Activated CD8-positive, alpha-beta T cell treated with anti-CD3 and anti-CD28 coated beads, Interleukin-2, amount 10 ng/mL, durations not matched to agents 7 days and 5 days (primary cell): ENCODE measurements at places on chromosomes 7 and 10. TPM values are rescaled to one million over a fixed set of nuclear protein-coding genes. Genes with fewer than 3 reads are reported as not detected.

The EFCAB10 gene
- not detected for total RNA-seq

The KDM7A gene
- total RNA-seq: 4.1 TPM

The CHN2 gene
- 8.7 TPM for total RNA-seq

The ZNF22 gene
- total RNA-seq: 44.6 TPM

The ARHGAP22 gene
- total RNA-seq: not detected

The CALML3 gene
- total RNA-seq: not detected

The PLOD3 gene
- total RNA-seq: 51.1 TPM

The OPN1SW gene
- total RNA-seq: not detected

The IFIT5 gene
- 22.7 TPM for total RNA-seq
